Left lung (tissue), 14 donors: ENCODE measurements at places on chromosomes 6 and 20. TPM values are rescaled to one million over a fixed set of nuclear protein-coding genes. Genes with fewer than 3 reads are reported as not detected.

GRCh38 chr6:45148278-45148677 lies 179.9 kb upstream of the RUNX2 start:
- H3K36me3 ChIP-seq: no peaks in the 10 kb centered on the region
- no peaks in the 10 kb centered on the region for H3K27me3 ChIP-seq
- no peak overlapping the region for H3K27ac ChIP-seq
- no peak for DNase-seq
- H3K4me1 ChIP-seq: no peaks in the 10 kb centered on the region
- no peak overlapping the region for H3K4me3 ChIP-seq

DNA sequence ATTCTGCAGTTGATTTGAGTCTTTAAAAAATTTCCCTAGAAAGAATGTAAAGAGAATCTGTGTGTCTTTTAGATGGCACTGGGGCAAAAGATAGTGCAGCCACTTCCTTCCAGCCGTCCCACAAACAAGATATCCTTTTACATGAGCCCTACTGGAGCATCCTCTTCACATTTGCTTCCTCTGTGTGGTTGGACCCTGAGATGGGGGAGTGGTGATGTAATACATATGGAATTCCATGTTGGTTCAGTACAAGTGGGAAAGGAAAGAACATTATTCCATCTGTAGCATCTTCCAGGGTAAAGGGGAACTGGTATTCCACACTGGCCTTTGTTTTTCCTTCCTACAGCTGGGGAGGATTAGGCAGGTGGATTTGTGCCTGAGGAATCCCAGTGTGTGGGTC lies 78.9 kb upstream of the ISM1 start:
- DNase-seq: no peak
- H3K4me3 ChIP-seq: no peak overlapping the region
- H3K4me1 ChIP-seq: peaks cover 3% of the 10 kb centered on the region
- no peaks in the 10 kb centered on the region for H3K27me3 ChIP-seq

DNA sequence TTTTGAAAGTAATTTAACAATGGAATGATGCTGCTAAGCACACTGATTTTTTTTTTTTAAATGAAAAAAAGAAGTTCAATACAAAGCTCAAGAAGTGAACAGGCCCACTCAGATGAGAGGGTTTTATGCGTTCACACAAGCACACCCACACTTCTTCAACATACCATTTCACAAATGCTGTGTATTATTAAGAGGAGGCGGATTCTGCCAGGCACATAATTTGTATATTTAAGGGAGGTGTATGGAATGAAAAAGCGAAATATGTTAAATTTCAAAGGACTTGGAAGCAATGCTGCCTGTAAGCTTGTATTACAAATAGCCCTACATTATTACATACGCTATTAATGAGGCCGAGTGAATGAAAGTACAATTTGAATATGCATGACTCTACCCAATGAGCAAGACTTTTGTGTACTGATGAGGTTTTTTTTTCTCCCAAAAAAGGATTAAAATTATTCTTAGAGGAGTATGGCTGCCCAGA lies 123.9 kb downstream of the INSM1 start:
- no peak overlapping the region for H3K27ac ChIP-seq
- peaks cover 96% of the 10 kb centered on the region for H3K36me3 ChIP-seq
- no peaks in the 10 kb centered on the region for H3K4me1 ChIP-seq
- no peak for DNase-seq

- no peak overlapping the region for H3K4me3 ChIP-seq
- no peaks in the 10 kb centered on the region for H3K4me1 ChIP-seq
- no peaks in the 10 kb centered on the region for H3K27me3 ChIP-seq
- DNase-seq: no peak
- H3K27ac ChIP-seq: no peak overlapping the region
Measured at GRCh38 chr6:1917626-1918371, 308.1 kb downstream of the FOXC1 start.

- H3K4me1 ChIP-seq: no peaks in the 10 kb centered on the region
- no peak overlapping the region for H3K27ac ChIP-seq
- no peak for DNase-seq
- H3K4me3 ChIP-seq: no peak overlapping the region
- no peaks in the 10 kb centered on the region for H3K36me3 ChIP-seq
Measured at GRCh38 chr6:90885611-90886056, 298.8 kb upstream of the MAP3K7 start.

PARD6B gene
- total RNA-seq: 23.5 TPM

STK4 gene
- total RNA-seq: 33.6 TPM

BTBD3 gene
- 24.7 TPM for total RNA-seq
